ENCODE measurements at places on chromosomes 1 and 21.
A peak's percentile ranks its signal among the peaks of the same experiment; 100 is the strongest.

DNA sequence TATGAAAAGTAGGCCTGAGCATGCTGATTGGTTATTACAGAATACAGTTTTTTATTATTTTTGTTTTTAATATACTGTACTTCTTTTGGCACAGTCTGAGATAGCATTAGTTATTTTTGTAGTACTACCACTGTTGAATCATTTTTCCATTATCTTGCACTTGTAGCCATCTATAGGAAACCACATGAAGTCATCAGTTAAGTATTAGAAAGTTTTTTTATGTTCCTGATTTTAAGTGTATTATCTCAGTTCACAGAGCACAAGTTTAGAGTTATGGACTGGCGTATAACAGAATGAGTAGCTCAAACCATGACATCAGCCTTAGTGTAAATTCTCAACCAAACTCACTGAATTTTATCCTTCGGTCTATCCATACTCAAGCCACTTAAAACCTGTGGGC, 22.8 kb downstream of the DHX9 start:
- DNase-seq = no peak

DNA sequence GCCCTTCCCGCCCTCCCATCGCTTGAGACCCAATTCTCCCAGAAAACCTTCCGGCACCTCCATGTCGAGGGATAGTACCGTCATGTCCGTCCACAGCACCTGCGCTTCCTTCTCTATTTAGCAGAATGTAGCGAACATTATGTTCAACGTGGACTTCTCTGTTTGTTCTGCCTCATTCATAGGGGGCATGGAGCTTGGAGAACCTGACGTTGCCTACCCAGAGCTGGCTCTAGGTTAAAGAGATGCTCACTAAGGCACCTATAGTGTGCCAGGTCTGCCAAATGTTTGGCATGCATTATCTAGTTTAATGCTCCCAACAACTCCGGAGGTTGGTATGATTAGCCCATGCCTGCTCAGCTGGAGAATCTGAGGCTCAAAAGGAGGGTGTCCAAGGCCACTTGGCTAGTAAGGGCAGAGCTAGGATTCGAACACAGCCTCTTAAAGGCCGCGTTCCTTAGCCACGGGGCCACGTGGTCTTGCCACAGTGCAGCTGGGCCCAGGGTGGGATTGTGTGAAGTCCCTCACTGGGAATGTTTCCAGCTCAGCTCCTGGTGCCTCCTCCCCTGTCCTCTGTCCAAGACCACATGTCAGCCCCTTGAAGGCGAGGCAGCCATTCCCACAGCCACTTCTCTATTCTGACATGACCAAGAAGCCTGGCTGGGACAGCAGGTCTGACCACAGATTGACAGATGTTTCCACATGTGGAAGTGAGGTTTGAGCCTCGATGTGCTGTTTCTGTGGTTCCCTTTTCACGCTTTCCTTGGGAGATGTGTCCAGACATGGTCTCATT, 57.8 kb downstream of the RUNX3 start:
- DNase-seq = no peak

GRCh38 chr1:184023171-184023570, 14.4 kb downstream of the COLGALT2 start:
- no peak for DNase-seq

GRCh38 chr1:100188617-100189016, 10.6 kb upstream of the LRRC39 start:
- DNase-seq = no peak

DNA sequence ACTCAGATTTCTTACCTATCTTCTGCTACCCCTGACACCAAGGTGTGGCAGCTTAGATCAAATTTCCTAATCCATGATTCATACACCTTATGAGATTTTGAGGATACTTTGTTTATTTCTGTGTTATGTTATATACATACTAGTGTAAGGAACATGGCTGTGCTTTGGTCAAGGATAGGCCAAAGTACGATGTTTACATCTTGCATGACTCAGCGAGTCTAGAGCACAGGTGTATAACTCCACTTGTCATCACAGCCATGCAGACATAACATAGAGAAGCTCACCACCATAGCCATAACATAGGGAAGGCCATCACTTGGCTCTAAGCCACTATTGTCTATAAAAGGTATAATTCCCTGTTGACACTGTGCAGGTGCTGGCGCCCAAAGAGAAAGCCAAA, 61.2 kb downstream of the GBP6 start:
- DNase-seq = no peak

GRCh38 chr1:40404670-40405462, 31.3 kb downstream of the SMAP2 start:
- DNase-seq = no peak

GRCh38 chr1:15038232-15039016, 115.1 kb upstream of the TMEM51 start:
- DNase-seq = no peak

DNA sequence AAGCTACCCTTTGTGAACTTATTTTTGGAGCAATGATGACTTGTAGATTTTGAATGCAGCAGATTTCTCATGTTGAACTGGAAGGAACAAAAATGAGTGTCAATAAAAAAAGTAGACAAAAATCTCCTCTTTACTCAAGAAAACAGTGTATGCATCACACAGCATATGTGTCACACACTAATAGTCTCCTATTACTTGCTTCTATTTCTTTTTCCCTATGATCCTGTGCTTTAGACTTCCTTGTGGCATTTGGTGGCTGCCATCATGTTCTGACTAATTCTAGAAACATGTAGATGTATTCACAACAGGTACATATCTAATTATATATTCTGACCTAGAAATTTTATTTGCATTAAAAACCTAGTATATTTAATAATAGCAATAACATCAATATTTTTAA, 14.3 kb downstream of the RC3H1 start:
- no peak for DNase-seq

DNA sequence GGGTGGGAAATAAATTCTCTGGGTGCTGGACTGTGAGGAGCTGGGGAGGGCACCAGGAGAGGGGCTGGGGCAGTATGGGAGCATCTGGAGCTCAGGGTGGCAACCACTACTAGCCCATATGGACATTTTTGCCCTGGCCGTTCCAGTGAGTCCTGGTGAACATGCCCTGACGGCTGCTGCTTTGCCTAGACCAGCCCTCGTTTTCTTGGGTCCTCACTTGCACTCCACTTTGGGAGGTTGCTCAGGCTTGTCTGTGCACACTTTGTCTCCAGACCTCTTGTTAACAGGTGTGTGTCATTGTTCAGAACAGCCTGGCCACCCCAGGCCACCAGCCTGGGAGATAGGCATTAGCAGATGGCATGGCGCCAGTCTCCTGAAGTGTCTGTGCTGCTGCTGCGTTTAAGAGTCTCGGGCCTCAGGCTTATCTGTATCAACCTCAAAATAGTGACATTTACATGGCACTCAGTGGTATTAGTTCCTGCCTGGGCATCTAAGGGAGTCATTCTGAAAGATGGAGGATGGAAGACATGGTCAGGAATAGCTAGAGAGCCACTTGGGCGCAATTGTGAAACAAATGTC, 190.5 kb downstream of the PTPRU start:
- DNase-seq = no peak

- DNase-seq = no peak
Observed at GRCh38 chr1:79043506-79043905, 37.0 kb upstream of the ADGRL4 start.

DNA sequence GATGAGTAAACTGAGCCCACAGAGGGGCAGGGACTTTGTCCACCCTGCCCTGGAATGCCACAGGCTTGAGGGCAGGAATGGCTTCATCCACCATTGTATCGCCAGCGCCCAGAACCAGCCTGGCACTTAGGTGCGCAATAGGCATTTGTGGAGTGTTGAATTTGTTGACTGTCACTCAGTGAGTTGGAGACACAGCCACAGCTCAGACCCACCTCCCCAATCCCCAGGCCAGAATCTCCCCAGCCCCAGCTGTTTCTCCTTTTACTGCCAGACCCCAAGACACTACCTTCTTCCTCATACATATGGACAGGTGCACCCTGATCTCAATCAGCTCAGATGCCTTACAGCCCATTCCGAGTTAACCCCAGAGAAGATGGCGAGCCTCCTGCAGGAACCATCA, 674.5 kb downstream of the MATN1 start:
- DNase-seq = no peak

GRCh38 chr1:202162047-202162417, 1.6 kb upstream of the PTPN7 start:
- peak; percentile 72 for DNase-seq

- no peak for DNase-seq
Observed at GRCh38 chr1:147246910-147247655, 4.6 kb downstream of the CHD1L start.

DNA sequence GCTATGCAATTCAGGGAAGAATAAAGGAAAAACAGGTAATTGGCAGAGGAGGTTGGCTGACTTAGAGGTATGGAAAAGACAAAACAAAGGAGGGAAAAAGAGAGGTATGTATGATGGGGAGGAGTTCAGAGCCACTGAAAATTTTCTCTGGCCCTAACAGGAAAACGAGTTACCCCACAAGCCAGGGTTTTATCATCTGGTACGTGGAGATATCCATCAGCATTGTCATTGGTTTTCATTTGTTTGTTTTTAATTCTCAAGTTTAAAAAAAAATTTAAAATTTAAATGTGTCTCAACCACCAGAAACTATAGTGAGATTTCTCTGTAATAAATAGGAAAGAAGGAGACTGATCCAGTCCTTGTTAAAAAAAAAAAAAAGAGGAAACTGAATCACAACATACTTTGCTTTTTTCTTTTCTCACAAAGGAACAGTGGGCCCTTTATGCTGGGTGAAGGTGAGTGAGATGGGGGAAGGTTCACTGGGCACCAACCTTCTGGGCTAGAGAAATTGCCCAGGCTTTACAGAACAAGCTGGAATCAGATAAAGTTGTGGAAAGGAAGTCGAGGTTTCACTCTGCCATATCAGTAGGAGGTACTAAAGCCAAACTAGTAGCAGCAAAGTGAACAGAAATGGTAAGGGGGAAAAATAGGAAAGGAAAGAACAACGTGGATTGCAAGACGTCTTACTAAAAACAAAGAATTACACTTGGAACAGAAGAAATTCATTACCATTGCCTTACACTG, 2.7 kb downstream of the IFNAR2 start:
- DNase-seq = no peak

DNA sequence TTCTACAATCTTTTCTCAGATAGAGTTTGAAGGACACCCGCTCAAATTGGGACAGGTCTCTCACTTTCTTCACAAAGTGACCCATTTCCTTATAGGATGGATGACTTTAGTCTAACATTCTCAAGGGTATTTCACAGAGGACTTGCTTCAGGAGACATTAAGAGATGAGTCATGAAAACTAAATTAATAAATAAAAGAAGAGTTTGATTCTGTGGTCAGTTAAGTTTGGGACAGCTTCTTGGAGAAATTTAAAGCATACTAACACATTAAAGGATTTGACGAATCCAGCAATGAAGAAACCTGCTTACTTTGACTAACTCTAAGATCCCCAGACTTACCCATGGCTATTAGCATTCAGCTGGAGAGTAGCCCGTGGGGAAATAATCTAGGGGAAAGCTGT, 95.6 kb upstream of the RAB3GAP2 start:
- no peak for DNase-seq

- no peak for DNase-seq
Observed at GRCh38 chr1:197526736-197527371, 248.4 kb downstream of the DENND1B start.

DNA sequence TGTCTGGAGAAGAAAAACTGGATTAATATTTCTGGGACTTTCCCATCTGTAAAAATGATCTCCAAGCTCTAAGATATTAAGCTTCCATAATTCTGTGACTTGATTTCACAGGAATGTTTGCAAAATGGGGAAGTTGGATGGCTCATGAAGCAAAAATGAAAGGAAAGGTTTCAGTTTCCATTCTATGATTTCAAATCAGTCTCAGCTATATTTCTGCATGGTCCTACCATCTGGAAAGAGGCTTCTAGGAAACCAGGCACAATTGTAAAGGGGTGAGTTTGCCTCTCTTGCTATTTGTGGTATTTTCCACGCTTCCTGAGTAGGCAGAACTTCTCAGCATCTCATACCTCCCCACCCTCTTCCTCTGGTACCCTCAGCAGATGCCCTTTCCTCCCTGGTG, 22.4 kb upstream of the ACTN2 start:
- no peak for DNase-seq

DNA sequence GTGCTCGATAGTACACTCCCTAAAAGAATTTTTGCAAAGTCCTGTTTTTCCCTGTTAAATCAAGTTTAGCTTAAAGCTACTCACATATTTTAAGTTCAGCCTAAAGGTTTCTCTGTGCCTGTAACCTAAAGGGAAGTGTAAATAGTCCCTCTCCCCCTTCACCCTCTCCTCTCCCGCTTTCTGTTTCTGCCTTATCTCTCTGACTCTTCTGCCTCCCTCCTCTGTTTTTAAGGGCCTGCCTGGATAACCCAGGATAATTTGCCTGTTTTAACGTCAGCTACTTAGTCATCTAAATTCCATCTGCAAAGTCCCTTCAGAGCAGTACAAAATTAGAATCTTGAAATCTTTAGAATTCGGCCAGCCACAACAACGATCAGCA, 92.6 kb downstream of the NID1 start:
- no peak for DNase-seq

GRCh38 chr1:28642056-28642846, 616 bp downstream of the TAF12 start:
- DNase-seq = no peak

GRCh38 chr1:19889656-19890055, 7.5 kb downstream of the OTUD3 start:
- no peak for DNase-seq

GRCh38 chr21:39269620-39270019, 43.8 kb downstream of the BRWD1 start:
- no peak for DNase-seq

- no peak for DNase-seq
Observed at GRCh38 chr1:211732293-211732980, 57.0 kb upstream of the NEK2 start.

GRCh38 chr1:78184460-78185072, 138.8 kb downstream of the GIPC2 start:
- no peak for DNase-seq

DNA sequence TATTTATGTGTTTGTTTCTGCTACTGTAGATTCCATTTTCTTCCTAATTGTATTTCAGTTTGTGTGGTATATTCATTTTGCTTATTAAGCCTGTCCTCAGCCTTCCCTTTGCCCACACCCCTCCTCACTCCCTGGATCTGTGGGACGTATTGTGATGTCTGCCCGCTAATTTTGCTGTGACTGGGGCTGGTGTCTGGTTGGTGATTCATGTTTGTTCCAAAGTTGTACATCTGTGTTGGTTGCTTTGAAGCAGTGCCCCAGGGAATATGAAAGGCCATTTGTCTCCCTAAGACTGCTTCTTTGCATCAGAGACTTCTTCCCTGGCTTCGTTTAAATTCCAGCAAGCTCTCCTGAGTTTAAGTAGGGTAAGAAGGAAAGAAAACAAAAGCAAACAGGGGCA, 289.5 kb upstream of the SGIP1 start:
- DNase-seq = no peak

- no peak for DNase-seq
Observed at GRCh38 chr1:221715321-221716169, 26.3 kb downstream of the DUSP10 start.

DNA sequence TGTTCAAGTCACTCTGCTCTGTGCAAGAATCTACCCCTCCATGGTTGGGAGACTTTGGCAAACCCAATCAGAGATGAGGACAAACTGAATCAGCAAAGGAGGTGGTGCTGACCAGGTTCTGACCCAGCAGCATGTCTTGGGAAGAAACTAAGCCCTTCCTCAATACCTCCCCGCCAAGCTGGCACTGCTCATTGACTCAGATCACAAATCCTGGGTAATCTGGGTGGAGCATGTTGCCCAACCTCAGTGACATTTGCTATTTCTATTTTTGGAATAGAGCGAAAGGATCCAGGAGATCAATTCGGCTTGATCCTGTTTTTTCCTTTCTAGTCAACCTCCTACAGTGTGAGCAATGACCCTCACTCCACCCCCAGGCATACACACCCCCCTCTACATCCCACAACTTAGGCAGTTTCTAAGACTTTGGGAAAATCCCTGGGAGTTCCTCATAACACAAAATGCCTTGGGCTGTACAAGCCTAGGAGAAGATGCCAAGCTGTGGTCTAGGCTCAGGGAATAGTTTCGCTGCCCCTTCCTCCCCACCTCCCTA, 166.8 kb upstream of the KCNJ6 start:
- DNase-seq = no peak
